ENCODE measurements at places on chromosomes 6 and 20. TPM values are rescaled to one million over a fixed set of nuclear protein-coding genes. Genes with fewer than 3 reads are reported as not detected.
A peak's percentile ranks its signal among the peaks of the same experiment; 100 is the strongest.

Gene ABHD12
- total RNA-seq: 26.1 TPM

Gene SNRPB2
- 94.6 TPM for total RNA-seq

Gene STMND1
- total RNA-seq: not detected

Gene TMEM217
- 0.22 TPM for total RNA-seq

Gene RIPOR3
- not detected for total RNA-seq

Gene IL17F
- total RNA-seq: not detected

Gene TRDN
- not detected for total RNA-seq

Gene NFKBIE
- total RNA-seq: 26.1 TPM

GRCh38 chr20:2751878-2752566 is 48.4 kb downstream of the CPXM1 start:
- H3K36me3 ChIP-seq: no peaks in the 10 kb centered on the region
- H3K4me3 ChIP-seq: peak overlapping the region; percentile 73
- H3K4me1 ChIP-seq: peaks cover 61% of the 10 kb centered on the region
- H3K27me3 ChIP-seq: no peaks in the 10 kb centered on the region
- peak; percentile 90 for DNase-seq
- peak overlapping the region; percentile 95 for H3K27ac ChIP-seq

GRCh38 chr6:110708295-110708950 is 106.8 kb downstream of the CDK19 start:
- H3K4me3 ChIP-seq: no peak overlapping the region
- DNase-seq: no peak
- no peaks in the 10 kb centered on the region for H3K36me3 ChIP-seq
- H3K27ac ChIP-seq: no peak overlapping the region

DNA sequence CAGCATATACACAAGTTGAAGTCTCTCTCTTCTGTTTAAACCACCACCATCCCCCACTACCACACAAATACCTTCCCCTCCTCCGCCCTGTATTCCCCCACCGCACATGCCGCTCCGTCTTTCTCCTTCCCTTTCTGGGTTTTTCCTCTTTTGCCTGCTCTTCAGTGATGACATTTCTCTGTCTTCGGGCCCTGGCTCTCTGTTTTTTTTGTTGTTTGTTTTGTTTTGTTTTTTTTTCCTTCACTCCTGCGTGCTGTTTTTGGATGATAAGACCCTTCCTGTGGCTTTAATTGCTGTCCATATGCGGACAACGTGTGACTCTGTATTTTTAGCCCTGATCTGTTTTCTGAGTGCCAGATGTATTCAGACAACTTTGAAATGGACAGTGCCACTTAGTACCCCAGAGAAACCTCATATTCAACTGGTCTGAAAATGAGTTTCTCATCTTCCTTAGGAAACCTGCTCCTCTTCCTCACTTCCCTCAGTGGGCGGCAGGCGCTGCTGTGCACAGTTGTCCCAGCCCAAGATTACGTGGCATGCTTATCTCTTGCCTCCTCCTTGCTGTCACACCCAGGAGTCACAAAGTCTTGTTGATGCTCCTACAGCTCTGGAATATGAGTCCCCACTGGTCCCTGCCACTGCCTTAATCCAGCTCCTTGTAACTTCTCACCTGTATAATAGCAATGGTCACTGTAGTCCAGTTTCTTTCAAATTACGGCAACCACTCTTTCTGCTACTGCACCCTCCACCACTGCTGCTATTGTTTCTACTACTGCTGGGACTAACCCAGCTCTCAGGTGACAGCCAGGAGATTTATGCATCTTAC is 8.2 kb downstream of the PPP1R14C start:
- DNase-seq: no peak
- no peak overlapping the region for H3K4me3 ChIP-seq
- peaks cover 5% of the 10 kb centered on the region for H3K4me1 ChIP-seq
- no peak overlapping the region for H3K27ac ChIP-seq

DNA sequence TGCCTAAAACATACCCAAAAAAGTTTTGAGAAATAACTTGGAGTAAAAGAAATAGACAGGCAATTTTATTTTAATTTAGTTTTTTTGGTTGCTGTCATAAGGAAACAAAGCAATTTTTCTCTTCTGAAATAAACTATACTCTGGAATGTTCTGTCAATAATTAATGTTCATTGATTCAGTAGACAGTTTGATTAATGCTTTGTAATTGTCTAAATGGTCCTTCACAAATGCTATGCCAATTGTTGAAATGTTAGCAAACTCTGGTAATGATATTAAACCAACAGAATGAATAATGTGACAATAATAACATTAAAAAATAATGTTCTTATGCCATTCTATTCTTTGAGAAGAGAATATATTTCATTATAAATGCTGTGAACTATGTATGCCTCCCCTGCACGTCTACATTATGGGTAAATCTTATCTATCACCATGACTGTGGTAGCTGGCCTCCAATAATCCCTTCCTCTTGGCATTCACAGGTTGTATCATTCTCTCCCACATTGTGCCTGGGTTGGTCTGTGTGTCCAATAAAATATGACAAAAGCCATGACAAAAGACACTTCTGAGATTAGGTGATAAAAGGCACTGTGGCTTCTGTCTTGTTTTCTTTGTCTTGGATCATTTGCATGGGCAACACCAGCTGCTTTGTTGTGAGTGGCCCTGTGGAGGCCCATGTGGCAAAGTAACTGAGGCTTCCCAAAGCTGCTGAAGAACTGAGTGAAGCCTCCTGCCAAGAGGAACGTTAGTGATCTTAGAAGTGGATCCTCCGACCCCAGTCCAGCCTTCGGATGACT is 25.1 kb downstream of the IL20RA start:
- H3K36me3 ChIP-seq: no peaks in the 10 kb centered on the region
- H3K4me1 ChIP-seq: no peaks in the 10 kb centered on the region
- H3K4me3 ChIP-seq: no peak overlapping the region
- H3K27ac ChIP-seq: no peak overlapping the region
- DNase-seq: no peak

- H3K27me3 ChIP-seq: no peaks in the 10 kb centered on the region
- DNase-seq: peak; percentile 50
- H3K27ac ChIP-seq: no peak overlapping the region
- H3K4me1 ChIP-seq: peaks cover 22% of the 10 kb centered on the region
- no peaks in the 10 kb centered on the region for H3K36me3 ChIP-seq
Observed at GRCh38 chr20:24998631-24999445, 6.3 kb upstream of the APMAP start.

GRCh38 chr6:4155848-4156466 is 20.6 kb upstream of the ECI2 start:
- H3K36me3 ChIP-seq: no peaks in the 10 kb centered on the region
- peaks cover 11% of the 10 kb centered on the region for H3K4me1 ChIP-seq
- H3K4me3 ChIP-seq: no peak overlapping the region
- no peaks in the 10 kb centered on the region for H3K27me3 ChIP-seq
- DNase-seq: peak; percentile 89

DNA sequence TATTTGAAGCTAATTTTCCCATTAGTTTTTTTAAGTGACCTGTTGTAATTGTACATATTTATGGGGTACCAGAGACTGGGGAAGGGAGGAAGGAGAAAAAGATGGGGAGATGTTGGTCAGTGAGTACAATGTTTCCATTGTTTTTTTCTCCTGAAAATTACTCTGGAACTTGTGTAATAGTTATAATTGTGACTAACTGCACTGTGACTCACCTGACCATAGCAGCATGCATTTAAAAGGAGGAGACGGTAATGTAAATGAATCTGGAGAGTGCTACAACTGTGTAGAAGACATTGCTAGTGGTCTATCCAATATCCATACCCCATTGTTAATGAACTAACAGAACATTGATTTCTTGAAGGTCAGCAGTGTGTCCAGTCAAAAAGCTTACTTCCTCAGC is 133.4 kb downstream of the RFPL4B start:
- no peak for DNase-seq
- H3K27ac ChIP-seq: no peak overlapping the region
- H3K27me3 ChIP-seq: no peaks in the 10 kb centered on the region
- H3K36me3 ChIP-seq: no peaks in the 10 kb centered on the region
- H3K4me1 ChIP-seq: peaks cover 8% of the 10 kb centered on the region
- no peak overlapping the region for H3K4me3 ChIP-seq

- H3K36me3 ChIP-seq: peaks cover 4% of the 10 kb centered on the region
- no peak overlapping the region for H3K4me3 ChIP-seq
- H3K27me3 ChIP-seq: no peaks in the 10 kb centered on the region
- H3K27ac ChIP-seq: 0 out of 2 replicates have a peak overlapping the region, but pooled peaks have one; percentile 25
Observed at GRCh38 chr6:34386316-34387137, 5.9 kb downstream of the NUDT3 start.

DNA sequence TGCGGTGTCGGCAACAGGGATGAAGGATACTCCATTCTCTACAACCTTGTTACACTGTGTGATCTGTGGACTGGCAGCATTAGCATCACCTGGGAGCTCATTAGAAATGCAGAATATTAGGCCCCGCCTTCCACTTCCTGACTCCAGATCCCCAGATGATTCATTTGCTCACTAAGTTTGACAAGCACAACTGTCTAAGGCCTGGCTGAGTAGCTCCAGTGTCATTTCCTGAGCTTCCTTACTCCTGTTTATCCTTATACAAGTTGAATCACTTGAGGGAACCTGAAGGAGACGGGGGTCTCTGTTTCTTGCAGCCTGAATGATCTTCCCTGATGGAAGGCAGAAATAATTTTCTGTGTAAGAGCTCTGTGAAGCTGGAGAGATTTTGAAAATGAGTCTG is 32.7 kb upstream of the PROKR2 start:
- H3K36me3 ChIP-seq: no peaks in the 10 kb centered on the region
- no peak overlapping the region for H3K27ac ChIP-seq
- DNase-seq: no peak
- H3K4me3 ChIP-seq: no peak overlapping the region
- H3K4me1 ChIP-seq: no peaks in the 10 kb centered on the region

GRCh38 chr6:118980063-118980462 is 45.1 kb upstream of the MCM9 start:
- no peaks in the 10 kb centered on the region for H3K27me3 ChIP-seq
- DNase-seq: no peak
- no peaks in the 10 kb centered on the region for H3K4me1 ChIP-seq
- H3K36me3 ChIP-seq: no peaks in the 10 kb centered on the region
- no peak overlapping the region for H3K4me3 ChIP-seq

DNA sequence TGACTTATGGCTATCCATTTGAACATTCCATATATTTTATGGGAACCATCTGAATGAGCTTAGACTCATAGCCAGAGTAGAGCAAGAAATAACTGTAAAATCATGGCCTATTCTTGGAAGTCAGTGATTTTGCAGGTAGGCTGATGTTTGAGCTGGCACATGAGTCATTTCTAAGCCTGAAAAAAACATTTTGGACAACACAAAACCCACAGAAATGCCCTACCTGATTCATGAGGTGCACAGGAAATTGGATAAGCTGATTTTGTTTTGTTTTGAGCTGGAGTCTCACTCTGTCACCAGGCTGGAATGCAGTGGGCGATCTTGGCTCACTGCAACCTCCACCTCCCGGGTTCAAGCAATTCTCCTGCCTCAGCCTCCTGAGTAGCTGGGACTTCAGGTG is 443.0 kb downstream of the PKHD1 start:
- no peaks in the 10 kb centered on the region for H3K27me3 ChIP-seq
- H3K36me3 ChIP-seq: no peaks in the 10 kb centered on the region
- no peak overlapping the region for H3K4me3 ChIP-seq
- no peaks in the 10 kb centered on the region for H3K4me1 ChIP-seq
- H3K27ac ChIP-seq: no peak overlapping the region

- H3K4me3 ChIP-seq: no peak overlapping the region
- H3K36me3 ChIP-seq: no peaks in the 10 kb centered on the region
- no peak overlapping the region for H3K27ac ChIP-seq
- peaks cover 12% of the 10 kb centered on the region for H3K4me1 ChIP-seq
- DNase-seq: no peak
Observed at GRCh38 chr20:13549451-13549850, 89.3 kb downstream of the TASP1 start.

- H3K4me1 ChIP-seq: peaks cover 32% of the 10 kb centered on the region
- no peak overlapping the region for H3K4me3 ChIP-seq
- H3K27me3 ChIP-seq: no peaks in the 10 kb centered on the region
- H3K36me3 ChIP-seq: peaks cover 12% of the 10 kb centered on the region
- no peak for DNase-seq
- no peak overlapping the region for H3K27ac ChIP-seq
Observed at GRCh38 chr6:36544228-36544627, 3.1 kb downstream of the STK38 start.

DNA sequence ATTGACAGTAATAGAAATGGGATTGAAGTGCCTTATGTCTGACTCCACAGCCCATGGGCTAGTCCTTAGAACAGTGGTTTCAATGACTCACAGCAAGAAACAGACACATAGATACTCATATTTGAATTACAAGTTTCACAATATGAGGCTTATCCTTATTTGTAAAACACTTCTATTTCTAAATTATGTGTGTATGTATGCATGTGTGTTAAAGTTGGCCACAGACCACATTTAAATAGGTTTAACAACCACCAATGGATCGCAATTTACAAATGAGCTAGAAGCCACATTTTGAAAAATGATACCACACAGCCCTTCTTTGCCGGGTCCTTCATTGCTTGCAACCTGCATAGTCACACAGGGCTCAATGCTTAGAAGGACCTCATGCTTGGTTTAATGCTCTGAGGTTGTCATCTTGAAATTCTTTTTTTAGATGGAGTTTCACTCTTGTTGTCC is 157.8 kb upstream of the PREP start:
- H3K4me1 ChIP-seq: no peaks in the 10 kb centered on the region
- no peaks in the 10 kb centered on the region for H3K36me3 ChIP-seq
- DNase-seq: no peak
- no peaks in the 10 kb centered on the region for H3K27me3 ChIP-seq

DNA sequence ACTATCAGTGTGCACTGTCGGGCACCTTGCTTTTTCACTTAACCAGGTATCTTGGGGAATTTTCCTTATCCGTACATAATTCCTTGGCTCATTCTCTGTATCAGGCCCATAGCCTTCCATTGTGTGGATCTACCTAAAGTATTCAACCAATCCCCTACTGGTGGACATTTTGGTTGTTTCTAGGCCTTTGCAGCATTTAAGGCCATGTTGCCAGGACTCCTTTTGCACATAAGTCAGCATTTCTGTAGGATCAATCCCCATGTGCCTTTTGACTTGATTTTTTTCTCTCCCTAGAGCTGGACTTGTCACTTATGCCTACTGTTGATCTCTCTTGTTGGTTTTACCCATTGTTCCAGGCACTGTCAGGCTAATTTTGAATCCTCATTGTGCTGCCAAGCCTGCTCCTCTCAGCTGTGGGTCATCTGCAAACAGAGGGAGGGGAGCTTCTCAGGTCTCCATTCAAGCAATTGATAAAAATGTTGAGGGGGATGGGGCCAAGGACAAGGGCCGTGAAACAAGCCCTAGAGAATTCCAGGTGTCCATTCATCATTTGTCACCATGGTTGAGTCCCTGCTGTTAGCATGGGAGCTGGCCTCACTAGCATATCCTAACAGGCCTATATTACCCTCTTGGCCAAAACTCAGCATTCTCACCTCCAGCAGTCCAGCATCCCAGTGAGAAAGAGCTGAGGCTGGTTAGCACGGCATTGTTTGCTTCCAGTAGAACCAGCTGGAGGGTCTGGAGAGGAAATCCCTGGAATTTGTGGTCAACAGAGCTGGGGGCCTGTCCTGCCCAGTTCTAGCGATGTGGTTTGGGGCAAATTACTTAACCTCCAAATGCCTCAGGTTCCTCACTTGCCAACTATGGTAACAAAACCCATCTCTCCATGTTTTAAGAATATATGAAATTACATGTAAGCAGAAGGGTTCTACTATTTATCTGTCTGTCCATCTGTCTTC is 178.4 kb downstream of the MRPL14 start:
- H3K4me1 ChIP-seq: no peaks in the 10 kb centered on the region
- H3K36me3 ChIP-seq: no peaks in the 10 kb centered on the region

All from Karpas-422 (cell line).